Cortex of kidney (tissue), 1 donor: ENCODE measurements at places on chromosomes 4 and X.

DNA sequence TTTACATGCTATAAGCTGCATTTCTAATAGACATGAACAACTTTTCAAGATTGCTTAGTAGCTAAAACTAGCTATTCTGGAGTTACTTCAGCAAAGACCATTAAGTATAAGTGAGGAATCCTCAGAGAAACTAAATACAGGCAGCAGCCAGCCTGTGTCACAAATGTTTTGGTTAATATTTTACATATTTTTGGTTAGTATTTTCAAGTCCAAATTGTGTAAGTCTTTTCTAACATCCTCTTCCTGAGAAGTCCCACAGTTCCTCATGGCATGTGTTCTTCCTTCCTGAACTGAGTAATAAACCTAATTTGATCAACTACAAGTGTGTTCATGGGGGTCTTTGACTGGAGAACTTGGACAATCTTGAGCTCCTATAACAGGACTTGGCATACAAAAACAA, 42.4 kb upstream of the MCF2 start:
- DNase-seq: no peak

- DNase-seq: no peak
Observed at GRCh38 chrX:23803931-23804381, 21.0 kb downstream of the SAT1 start.

DNA sequence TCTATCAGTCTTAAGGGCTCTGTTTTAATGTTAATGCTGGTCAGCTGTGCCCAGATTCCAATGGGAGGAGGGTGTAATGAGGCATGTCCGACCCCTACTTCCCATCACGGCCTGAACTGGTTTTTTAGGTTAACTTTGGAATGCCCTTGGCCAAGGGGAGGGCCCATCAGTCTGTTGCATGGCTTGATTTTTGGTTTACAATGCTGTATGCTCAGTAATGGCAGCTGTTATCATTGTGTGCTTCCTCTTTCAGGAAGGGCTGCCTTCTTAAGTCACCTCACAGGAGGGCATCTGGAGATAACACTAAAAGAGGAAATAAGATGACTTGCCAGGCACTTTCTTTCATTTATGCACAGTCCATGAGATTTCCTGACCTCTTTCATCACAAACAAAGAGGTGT, 36.3 kb downstream of the ATXN3L start:
- DNase-seq: no peak

DNA sequence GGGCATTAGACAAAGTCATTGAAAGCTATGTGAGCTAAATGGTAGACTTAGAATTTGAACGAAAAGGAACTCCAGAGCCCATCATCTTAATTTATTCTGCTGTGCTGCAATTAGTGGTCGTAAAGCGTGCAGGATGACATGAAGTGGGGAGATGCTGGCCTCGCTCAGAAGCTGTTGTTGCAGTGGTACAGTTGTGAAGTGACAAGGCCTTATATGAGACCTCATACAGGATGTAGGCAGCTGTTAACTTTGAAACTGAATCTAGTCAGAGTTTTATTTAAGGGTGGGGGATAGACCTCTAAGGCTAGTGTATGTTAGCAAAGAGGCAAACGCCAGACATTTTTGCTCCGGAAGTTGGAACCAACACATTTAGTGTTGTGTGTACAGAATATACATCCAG, 13.4 kb downstream of the KLF3 start:
- DNase-seq: no peak

GRCh38 chrX:9873952-9874351, 87.7 kb downstream of the SHROOM2 start:
- DNase-seq: no peak

GRCh38 chrX:139554376-139554775, 23.8 kb downstream of the F9 start:
- DNase-seq: no peak
